DND-41 (cell line): ENCODE measurements at places on chromosomes 4 and X.
A peak's percentile ranks its signal among the peaks of the same experiment; 100 is the strongest.

DNA sequence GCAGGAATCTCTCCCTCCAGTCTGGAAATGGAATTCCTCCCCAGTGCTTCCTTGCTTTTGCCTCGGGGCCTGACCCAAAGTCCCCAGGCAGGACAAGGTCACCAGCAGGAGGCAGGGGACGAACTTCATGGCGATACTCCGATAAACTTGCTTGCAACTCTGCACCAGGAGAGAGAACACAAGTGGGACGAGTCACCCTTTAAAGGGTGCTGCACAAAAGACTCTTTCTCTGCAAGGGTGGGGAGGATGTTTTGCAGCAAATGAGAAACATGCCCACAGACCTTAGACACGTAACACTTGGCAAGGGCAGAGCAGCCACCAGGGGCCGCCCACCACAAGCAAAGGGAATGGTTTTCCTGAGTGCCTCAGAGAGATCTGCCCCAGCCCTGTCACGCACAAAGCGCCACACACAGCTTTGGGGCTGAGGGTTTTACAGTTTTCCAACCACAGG, at the start of gene FGFBP2:
TSS of gene FGFBP2 (minus strand) at position 175 of the 451 bp plus-strand sequence. CDS start at position 129, 46 bp downstream.
- peak; percentile 59 for DNase-seq

DNA sequence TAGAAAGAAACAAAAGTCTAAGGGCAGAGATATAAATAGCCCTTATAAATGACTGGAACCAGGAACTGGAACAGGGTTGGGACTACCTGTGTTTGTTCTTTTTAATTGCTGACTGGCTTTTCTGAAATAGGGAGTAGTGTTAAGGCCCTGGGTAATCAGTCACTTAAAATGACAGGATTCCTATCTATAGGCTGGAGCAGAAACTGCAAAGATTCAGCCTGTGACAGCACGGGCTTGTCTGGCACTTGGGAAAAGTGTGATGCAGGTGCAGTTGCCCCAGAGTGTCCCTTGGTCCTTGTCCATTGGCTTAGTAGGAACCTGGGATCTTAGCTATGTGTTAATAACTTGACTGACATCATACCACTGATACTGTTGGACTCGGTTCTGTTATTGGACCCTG, 14.7 kb upstream of the PLAC8 start:
- no peak for DNase-seq

DNA sequence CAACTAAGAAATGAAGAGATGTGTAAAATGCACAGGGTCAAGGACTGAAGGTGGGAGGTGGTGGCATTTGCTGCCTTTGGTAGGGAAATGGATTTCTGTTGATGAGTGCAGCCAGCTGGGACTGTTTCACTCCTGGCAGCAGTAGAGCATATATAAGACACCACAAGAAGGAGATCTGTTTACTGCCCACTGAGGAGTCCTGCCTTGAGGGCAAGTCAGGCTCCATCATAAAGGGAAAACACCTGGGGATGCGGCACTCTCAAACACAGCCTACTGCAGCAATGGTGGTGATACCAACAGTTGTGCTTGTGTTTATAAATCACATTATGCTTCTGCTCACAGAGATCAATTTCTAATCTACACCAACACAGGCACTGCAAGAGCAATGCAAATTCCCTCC, 222.1 kb downstream of the TACR3 start:
- DNase-seq = no peak

GRCh38 chrX:110013968-110014367, 11.1 kb downstream of the TMEM164 start:
- DNase-seq = no peak

- DNase-seq = no peak
Measured at GRCh38 chr4:27360790-27361267, 500.2 kb downstream of the STIM2 start.

- DNase-seq = no peak
Measured at GRCh38 chr4:101807351-101807750, 16.8 kb downstream of the BANK1 start.

DNA sequence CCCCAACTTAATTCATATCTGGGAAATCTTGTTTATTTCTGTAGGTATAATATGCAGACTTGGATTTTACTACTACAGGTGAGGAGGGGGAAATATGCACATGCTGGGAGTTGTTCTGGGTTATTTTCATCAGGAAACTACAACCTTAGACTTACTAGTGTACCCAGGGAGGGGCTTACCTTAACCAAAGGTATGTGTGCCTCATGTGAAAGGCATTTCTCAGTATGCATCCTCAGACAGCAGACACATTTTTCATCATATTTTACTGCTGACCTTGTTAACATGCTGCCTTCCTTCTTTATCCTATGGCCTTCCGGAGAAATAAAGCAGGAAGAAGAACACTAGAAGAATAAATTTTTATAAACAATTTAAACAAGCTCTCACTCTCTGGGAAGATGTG, 214.9 kb downstream of the SPANXN4 start:
- DNase-seq = no peak

GRCh38 chr4:123235431-123235830, 161.2 kb upstream of the SPRY1 start:
- DNase-seq = no peak

DNA sequence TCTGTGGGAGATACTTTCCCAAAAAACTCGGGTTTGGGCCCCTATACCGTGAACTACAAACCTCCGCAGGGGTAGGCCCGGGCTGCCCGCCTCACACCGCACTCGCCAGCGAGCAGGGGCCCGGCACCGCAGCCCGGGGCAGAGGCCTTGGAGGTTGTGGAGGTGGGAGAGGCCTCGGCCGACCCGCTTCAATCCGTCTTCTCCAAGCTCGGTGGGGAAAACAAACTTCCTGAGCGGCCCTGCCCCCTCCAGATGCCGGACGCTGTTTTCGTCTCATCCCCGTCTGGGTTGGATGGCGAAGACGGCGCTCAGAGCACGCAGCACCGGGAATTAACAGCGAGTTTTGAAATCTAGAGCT, 442 bp upstream of the MCUB start:
- no peak for DNase-seq

- no peak for DNase-seq
Measured at GRCh38 chr4:5824227-5824626, 68.7 kb downstream of the CRMP1 start.

- no peak for DNase-seq
Measured at GRCh38 chr4:165839615-165840333, 33.3 kb upstream of the TLL1 start.

DNA sequence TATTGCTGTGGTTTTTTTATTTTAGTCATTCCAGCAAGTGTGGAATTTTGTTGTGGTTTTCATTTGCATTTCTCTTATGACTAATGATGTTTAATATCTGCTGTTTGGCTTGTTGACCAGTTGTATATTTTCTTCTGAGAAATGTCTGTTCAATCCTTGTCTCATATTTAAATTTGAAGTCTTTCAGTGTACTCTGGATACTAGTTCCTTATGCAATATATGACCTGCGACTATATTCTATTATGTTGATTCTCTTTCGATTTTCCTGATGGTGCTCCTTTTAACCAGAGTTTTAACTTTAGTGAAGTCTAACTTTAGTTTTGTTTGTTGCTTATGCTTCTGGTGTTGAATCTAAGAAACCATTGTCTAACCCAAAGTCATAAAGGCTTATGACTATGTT, 1528.0 kb downstream of the TECRL start:
- no peak for DNase-seq

GRCh38 chr4:126784966-126785580, 847.7 kb upstream of the INTU start:
- DNase-seq = no peak

DNA sequence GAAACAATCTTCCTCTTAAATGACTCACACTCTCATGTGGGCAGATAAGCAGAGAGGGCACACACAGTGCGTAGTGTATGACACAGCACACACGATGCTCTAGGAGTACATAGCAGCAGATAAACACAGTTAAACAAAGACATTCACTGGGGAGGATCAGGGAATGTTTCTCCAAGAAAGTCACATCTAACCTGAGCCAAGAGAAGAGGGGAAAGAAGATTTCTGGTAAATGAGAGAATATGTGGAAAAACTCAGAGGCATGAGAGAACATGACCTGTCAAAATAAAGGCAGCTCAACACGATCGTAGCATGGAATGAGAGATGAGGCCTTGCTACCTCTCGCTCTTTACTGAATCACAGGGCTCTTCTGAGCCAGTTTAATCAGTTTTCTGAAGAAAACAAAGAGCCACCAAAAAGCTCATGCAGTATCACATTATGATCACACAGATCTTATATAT, 251.0 kb downstream of the ANK2 start:
- DNase-seq = no peak

DNA sequence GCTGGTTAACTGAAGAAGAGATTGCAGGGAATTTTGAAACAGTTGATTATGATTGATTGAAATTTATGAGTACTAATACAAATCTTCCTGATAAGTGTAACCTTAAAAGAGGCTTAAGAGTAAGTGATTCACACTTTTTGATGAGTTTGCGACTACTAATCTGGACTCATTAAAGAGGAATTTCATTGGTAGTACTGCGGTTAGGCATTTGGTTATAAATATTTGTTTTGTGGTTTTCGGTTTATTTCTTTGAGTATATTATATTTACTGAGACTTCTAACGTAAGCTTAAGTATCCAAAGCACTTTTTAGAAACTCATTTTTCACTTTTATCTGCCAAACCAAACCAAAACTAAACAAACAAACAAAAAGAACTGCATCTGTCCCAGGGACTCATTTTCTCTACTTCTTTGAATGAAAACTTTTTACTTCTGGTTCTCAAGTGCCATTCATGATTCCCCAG, 20.7 kb downstream of the SLIT2 start:
- DNase-seq = no peak

- no peak for DNase-seq
Measured at GRCh38 chrX:39897741-39898097, 200.0 kb downstream of the BCOR start.

GRCh38 chrX:103092942-103093341, at the start of gene NXF3:
TSS of gene NXF3 (minus strand) at chrX:103093143. CDS start at chrX:103093023, 120 bp downstream.
- DNase-seq = no peak

- DNase-seq = no peak
Measured at GRCh38 chr4:39792529-39792928, 94.6 kb downstream of the UBE2K start.

GRCh38 chr4:173397604-173398003, 1.3 kb downstream of the SCRG1 start:
- no peak for DNase-seq

- DNase-seq = no peak
Measured at GRCh38 chrX:17580539-17581152, 156.6 kb upstream of the SCML1 start.

- DNase-seq = no peak
Measured at GRCh38 chrX:135544338-135544948, 24.0 kb downstream of the INTS6L start.

- DNase-seq = peak; percentile 8
Measured at GRCh38 chr4:40722576-40723161, 27.1 kb upstream of the NSUN7 start.

DNA sequence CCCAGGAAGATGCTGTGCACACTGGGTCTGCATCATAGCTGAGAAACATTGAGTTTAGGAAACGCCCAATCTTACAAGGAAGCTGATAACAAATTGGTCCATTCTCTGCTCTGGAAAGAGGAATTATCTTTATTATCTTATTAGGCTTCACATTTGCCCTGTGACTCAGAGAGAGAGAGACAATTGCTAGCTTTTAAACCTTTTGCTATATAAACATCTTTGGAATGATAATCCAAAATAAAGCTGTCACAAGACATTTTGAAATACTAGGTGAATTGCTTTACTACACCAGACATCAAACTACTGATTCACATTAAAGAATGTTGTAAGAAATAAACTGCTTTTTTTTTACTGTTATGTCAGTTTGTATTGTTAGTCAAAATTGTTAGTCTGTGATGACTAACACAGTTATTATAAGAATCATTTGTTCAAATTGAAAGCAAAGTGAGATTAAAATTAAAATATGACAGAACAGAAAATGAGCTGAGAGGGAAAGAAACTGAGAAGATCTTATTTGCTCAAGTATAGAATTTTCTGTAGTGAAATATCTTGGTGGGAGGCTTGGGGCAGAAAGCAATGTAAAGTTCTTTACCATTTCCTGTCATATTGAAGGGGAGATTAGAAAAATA, 765.4 kb upstream of the PCDH10 start:
- DNase-seq = no peak

DNA sequence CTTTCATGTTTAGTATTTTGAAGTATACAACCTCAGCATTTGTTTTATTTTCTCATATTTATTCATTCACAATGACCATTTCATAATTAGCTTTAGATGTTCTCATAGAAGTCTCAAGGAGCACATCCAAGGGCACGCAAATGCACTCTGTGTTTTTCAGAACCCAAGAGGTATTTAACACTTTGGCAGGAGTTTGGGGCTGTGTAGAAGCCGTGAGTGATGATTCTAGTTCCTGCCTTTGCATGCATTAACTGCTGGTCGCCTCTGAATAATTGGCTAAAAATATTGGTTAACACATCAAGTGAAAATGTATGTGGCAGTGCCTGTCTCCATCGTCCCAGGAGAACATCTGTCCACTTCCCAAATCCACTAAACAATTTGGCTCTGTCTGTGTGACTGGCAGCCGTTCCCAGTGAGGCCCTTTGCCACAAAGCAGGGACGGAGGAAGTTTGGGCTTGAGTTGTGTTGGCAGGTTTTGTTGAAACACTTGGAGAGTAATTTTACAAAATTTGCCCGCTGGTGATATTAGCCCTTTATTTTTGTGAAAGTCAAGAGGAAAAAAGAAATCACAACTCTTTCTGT, 730.7 kb upstream of the SLIT2 start:
- DNase-seq = no peak

GRCh38 chr4:119873132-119873531, 193.5 kb downstream of the MAD2L1 start:
- DNase-seq = no peak

- no peak for DNase-seq
Measured at GRCh38 chr4:165520086-165520485, 141.3 kb downstream of the CPE start.

- no peak for DNase-seq
Measured at GRCh38 chr4:111360906-111361305, 738.0 kb upstream of the PITX2 start.

DNA sequence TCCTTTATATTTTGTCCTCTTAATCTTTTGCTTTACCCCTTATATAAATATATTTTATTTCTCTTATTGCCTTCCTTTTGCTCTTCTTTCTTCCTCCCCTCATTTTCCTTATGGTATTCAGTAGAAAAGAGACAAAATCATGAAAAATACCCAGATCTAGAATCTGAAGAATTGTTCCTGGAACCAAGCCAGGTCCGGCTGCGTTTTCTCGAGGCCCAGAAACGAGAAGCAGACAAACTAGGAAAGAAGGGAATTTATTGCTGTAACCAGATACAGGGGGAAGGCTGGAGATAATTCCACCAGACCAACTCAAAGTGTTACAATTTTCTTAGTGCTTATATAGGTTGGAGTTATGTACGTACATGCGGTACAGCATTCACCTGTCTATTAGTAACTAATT, 328.7 kb downstream of the GABRG1 start:
- no peak for DNase-seq

GRCh38 chr4:119227690-119228089, 15.2 kb downstream of the USP53 start:
- DNase-seq = no peak

DNA sequence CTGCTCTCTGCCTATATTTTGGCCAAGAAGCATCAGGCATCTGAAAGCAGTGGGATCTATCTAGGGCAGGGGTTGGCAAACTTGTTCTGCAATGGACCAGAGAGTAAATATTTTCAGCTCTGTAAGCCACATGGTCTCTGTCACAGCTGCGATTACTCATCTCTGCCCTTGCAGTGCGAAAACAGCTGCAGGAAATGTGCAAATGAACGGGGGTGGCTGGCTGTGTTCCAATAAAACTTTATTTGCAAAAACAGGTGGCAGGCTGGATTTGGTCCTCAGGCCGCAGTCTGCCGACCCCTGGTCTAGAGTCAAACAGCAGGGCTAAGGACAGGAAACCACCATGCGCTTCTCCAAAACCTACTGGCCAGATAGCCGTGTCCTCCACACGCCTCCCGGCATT, 48.6 kb downstream of the ACOX3 start:
- peak; percentile 11 for DNase-seq
